ENCODE measurements at places on chromosomes 5 and 9.

DNA sequence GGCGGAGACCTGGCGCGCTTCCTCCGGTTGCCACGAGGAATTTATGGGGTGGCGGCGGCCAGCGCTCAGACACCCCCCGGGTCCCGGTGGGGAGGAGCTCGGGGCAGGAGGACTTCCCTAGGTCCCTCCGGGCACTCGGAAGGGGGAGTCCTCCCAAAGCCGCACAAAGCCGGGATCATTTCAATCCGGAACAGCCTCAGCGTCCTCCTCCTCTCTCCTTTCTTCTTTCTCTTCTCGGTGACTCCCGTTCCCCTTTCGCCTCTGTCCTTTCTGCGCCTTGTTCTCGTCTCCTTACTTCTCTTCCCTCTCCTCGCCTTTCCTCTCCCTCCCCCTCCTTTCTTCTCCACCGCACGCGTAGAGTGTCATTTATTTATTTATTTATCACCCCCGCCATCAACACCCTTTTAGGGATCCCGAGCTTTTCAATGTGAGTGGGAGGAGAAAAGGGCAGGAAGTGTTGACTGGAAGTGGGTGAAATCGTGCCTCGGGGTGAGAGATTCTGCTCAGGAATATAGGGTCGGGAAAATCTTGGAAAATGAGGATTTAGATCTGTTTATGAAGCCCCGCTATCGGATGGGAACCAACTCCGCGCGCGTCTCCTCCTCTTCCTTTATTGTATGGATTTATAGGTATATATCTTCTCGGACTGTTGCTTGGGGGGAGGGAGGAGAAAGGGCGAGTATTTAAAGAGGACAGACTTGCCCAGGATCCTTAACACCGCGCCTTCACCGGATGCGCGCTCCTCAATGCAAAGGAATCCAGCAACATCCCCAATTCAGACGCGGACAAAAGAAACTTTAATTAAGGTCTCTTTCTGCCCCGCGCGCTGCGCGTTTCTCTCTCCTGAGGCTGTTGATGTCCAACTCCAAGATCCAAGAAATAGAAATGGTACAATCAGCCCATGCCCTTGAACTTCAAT is 2.0 kb upstream of the ZNF462 start:
- DNase-seq, result no peak

- no peak for DNase-seq
Observed at GRCh38 chr9:72292256-72292682, 72.7 kb downstream of the ZFAND5 start.

DNA sequence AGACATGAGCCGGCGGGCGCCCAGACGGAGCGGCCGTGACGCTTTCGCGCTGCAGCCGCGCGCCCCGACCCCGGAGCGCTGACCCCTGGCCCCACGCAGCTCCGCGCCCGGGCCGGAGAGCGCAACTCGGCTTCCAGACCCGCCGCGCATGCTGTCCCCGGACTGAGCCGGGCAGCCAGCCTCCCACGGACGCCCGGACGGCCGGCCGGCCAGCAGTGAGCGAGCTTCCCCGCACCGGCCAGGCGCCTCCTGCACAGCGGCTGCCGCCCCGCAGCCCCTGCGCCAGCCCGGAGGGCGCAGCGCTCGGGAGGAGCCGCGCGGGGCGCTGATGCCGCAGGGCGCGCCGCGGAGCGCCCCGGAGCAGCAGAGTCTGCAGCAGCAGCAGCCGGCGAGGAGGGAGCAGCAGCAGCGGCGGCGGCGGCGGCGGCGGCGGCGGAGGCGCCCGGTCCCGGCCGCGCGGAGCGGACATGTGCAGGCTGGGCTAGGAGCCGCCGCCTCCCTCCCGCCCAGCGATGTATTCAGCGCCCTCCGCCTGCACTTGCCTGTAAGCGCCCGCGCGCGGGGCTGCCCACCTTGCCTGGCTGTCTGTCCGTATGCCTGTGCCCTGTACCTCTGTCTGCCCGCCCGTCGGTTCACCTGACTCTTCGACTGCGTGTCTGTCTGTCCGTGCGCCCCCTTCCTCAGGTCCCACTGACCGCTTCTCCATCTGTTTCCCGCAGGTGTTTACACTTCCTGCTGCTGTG is 412 bp downstream of the FGF18 start:
- peak; percentile 54 for DNase-seq

DNA sequence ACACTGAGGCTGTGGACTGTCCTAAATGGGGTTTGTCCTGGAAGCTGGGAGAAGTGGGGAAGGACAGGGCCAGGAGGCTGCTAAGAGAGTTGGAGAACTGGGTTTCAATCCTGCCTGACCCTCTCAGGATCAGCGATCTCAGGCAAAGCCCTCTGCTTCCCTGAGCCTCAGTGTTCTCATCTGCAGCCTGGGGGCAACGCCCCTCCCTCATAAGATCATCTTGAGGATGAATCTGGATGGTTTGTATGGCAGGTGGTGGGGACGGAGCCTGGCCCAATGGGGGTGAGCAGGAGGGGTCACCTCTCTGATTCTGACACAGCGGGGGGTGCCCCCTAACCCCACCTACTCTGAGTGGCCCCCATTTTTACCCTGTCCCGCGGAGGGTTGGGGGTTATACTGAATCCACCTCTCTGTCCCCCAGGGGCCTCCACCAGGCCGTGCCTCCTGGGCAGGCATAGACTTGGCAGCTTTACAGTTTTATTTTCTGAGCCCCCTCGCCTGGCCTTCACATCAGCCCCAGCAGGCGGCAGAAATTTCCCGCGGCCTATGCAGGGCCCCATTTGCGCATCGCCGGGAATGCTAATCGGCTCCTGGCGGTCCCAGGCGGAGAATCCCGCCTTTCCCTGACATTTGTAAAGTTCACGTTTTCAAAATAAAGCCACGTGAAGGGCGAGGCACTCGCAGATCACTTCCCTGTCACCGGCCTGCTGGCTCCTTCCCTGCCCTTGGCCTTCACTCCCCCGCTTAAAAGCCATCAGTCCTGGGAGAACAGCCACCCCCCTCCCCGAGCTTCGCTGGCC is 17.8 kb upstream of the LAMC3 start:
- DNase-seq, result no peak

DNA sequence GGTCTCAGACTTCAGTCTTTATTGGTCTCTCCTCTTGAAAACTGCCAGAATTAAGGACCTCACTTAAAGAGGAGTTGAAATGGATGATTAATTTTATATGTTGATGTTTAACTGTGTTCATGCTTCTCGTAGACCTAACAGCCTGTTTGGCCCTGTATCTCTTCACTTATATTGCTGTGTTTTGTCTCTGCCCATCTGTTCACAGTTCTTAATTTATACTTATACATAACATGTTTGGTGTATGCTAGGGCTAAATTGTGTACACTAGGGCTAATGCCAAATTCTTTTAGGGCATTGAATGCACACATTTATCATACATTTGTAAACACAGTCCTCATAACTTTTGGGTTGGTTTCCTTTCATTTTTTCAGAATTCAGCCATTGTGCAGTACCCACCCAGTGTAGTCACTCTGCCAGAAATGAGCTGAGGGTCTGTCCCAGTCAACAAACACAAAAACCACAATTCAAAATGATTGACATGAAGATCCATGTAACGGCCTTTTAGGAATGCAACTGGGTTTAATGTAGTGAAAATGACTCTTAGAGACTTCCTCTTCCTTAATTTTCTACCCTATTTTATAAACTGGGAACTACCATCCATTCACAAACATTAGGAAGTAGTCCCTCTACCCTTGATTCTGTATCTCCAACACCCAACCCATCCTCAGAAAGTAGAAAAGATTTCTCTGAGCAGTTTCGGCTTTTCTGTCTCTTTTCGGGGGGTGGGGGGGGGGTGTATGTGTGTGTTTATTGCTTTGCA is 668.8 kb upstream of the KLF4 start:
- no peak for DNase-seq

GRCh38 chr5:39191216-39191615 is 28.1 kb downstream of the FYB1 start:
- DNase-seq, result no peak

GRCh38 chr9:73152953-73153352 is 1.3 kb downstream of the ANXA1 start:
- DNase-seq, result no peak

DNA sequence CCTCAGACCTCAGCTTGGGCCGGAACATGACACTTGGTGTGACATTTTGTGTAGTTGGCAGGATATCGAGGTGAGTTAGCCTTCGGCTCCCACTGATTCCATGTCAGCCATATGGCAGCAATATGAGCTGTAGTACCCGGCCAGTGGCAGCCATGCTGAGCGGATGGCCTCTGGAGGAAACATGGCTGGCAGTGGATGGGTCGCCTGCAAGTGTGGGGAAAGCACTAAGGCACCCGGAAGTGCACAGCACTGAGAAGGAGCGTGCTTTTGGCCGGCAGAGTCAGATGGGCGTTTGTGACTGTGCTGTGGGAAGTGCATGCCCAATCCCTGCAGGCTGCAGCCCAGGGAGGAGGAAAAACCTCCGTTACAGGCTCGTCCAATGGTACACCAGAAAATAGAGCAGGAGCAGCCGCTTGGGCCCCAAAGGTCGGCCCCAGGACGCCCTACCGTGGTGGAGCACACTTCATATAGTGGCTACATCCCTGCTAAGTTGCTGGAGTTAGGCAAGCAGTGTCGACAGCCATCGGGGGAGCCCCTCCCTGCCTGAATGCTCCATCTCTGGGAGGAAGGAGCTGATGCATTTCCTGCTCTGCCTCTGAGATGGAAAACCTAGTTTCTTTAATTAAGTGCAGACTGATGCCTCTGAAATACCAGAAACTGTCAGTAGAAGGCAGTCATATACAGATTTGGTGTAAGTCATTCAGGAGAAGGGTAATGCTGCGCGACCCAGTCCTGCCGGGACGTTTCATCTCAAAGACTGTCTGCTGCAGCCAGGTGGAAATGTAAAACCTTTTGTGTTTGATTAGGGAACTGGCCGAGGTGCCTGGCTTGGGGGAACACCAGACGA is 2185.8 kb upstream of the ACO1 start:
- DNase-seq, result no peak

GRCh38 chr5:126452477-126452876 is 29.3 kb downstream of the GRAMD2B start:
- no peak for DNase-seq

- DNase-seq, result no peak
Observed at GRCh38 chr9:71504636-71505035, 263.7 kb downstream of the CEMIP2 start.

DNA sequence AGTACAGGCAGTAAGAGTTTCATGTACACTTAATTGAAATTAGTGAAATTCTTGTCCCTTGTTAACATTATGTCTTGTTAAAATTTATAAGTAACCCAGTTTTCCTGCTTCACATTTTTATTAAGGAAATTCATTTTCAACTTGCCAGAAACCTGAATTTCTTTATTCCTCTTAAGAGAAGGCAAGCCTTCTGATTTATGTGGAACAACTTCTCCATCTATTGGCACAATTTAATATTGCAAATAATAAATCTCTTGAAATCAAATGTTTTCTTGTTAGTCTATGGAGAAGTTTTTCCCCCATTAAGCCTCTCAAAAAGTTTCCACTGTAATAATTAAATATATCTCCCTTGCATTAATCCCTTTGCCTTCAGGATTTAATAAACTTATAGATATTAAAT is 33.8 kb upstream of the ACO1 start:
- no peak for DNase-seq

GRCh38 chr9:111274737-111275136 is 55.3 kb downstream of the OR2K2 start:
- DNase-seq, result no peak

DNA sequence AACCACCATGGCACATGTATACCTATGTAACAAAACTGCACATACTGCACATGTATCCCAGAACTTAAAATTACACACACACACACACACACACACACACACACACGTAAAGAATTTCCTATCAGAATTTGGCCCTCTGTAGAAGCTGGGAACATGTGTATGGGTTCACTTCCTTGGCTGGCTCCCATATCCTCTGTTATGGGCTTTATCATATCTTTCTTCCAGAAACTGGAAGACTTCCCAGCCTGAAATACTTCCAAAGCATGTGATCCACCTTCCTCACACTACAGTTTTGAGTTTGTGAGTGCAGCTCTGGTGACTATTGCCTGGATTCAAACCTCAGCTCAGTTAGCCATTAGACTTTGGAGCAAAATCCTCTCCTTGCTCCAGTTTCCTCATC is 78.6 kb upstream of the GDNF start:
- DNase-seq, result no peak

GRCh38 chr5:7978991-7979390 is 110.0 kb downstream of the MTRR start:
- no peak for DNase-seq

DNA sequence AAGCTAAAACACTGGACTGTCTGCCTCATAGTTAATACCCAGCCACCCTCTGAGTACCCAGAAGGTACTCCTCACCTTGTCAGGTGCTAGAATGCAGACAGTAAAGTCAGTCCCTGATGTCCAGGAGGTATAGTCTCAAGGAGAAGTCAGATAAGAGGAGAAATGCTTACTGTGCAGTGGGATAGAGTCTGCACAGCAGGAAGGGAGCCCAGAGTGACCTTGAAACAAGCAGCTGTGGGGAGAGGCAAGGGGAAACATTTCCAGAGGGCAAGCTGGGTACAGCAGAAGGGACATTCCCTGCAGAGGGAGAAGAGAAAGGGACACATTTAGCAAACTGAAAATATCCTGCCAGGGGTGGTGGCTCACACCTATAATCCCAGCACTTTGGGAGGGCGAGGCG is 122.7 kb downstream of the GCNT1 start:
- DNase-seq, result no peak

- DNase-seq, result no peak
Observed at GRCh38 chr9:135816651-135816970, 90.7 kb downstream of the CAMSAP1 start.

DNA sequence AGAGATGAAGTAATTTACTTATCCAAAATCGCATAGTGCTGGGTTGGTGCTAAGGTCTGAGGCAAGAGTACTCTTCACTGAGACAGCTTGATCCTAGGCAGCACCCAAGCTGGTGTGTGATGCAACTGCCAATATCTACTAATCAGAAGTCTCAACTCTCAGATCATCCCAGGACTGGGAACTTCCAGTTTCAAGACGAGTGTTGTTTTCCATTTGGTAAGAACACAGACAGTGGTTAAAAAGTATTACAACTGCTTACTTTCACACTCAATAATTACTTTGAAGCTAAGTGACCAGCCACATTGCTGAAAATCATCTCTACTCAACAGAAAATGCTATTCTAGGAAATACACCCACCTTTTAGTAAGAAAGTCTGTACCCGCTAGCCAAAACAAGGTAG is 45.3 kb downstream of the FBXW11 start:
- peak; percentile 35 for DNase-seq

DNA sequence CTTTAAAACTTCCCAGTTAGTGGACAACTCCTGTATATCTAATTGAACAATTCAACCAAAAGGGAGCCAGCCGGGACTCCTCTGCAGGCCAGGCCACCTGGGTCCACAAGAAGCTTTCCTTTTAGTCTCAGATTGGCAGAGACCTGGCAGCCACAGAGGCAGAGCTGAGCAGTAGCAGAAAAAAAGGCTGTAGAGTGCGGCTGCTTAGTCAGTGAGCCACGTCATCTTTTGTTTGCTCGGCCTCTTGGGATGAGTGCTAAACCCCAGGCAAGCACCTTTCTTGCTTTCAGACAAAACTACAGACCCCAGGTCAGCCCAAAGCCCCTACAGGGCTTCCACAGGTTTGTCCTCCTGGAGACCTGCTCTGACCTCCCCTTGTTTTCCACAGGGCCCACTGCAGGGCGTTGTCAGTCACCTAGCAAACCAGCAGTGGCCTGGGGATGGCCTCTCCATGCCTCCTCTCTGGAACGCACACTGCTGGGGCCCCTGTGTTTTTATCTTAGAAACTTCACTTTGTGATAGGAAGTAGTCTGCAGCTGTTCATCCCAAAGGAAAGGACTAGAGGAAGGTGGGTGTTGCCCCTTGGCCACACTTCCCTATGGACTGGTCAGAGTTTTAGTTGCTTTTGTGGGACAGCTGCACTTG is 49.9 kb downstream of the SHB start:
- no peak for DNase-seq
